ENCODE measurements at places on chromosomes 3 and 15. TPM values are rescaled to one million over a fixed set of nuclear protein-coding genes. Genes with fewer than 3 reads are reported as not detected.
A peak's percentile ranks its signal among the peaks of the same experiment; 100 is the strongest.

GRCh38 chr3:5198986-5199731 is 11.7 kb downstream of the EDEM1 start:
- ATAC-seq: no peak

GRCh38 chr3:161991901-161992540 is 495.4 kb downstream of the OTOL1 start:
- no peak for ATAC-seq

- ATAC-seq: no peak
Observed at GRCh38 chr3:129180461-129180860, 3.2 kb downstream of the CNBP start.

DNA sequence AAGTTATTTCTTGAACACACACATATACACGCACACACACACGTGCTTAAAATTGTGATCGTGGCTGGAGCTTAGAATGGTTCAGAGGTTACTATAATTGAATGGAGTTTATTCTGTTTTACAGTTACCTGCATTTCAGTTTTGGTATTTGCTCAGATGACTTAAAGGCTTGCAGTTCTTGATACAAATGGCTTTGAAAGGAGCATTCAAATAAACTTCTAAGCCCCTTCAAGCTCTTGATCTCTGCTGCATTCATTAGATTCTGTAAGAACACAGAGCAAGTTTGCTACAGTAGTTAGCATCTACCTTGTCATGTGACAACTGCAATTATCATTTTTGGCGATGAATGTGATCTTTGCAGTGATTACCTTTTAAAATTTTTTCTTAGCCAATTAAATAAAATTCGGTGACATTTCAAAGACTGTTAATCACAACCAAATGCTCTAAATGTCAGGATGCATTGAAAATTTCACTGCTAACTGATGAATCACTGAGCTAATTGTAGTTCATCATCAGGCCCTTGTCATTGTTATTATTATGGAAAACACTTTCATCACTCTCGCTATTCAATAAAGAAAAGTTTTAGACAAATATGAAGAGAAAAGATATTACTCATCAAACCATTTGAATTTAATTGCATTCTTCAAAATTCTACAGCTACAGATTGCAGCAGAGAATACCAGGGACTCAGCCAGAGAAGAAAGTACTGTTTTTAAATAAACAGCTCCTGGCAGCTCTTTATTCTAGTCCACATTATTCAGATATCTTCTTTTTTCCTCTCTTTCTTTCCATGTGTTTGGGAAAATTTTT is 296.1 kb downstream of the LRTM1 start:
- ATAC-seq: no peak

DNA sequence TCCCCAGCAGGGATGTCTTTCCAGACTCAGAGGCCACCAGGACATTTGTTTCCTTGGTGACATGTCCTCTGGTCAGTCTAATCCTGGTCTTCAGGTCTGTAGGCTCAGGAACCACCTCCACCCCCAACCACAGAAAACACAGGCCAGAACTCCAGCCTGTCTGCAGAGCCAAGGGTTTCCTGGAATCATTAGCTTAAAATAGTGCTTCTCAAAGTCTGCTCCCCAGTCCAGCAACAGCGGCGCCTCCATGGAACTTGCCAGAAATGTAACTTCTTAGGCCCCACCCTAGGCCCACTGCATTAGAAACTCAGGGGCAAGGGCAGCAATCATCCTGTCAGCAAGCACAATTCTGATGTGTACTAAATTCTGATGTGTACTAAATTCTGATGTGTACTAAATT is 20.0 kb downstream of the SLC28A1 start:
- ATAC-seq: no peak

DNA sequence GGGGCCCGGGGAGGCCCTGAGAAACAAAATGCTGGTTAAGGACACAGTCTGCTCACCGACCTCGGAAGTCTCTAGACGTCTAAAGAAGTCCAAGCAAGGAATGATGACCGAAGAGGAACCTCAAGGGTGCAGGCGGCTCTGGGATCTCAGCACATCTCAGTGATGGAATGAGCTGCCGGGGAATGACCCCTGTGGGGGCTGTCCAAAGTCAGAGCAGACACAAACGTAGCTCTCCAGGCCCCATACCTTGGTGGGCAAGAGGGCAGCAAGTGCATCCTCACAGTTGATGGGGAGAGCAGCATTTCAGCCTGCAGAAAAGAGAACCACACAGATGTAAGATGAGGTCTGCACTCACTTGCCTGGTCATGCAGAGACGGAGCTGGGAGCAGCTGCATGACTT is 129.1 kb downstream of the IGF1R start:
- ATAC-seq: no peak

- no peak for ATAC-seq
Observed at GRCh38 chr3:64814351-64814750, 126.6 kb upstream of the ADAMTS9 start.

GRCh38 chr3:148962513-148962912 is 28.8 kb upstream of the GYG1 start:
- ATAC-seq: peak; percentile 28

DNA sequence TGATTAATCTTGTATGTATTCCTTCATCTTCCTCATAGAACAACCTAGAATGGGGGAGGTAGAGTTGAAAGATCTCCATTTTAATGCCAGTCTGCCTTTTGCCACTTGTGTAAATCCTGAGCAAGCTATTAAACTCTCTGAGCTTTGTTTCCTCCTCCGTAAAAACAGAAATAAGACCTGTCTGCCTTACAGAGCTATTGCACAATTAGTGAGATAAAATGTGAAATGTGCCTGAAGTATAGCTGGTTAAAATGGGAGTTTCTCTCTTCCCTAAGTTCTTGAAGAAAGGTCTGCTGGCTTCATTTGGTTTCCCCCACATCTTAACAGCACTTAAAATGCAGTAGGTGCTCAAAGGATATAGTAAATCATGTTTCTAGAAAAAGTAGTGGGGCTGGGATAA is 19.0 kb downstream of the ALDH1A2 start:
- no peak for ATAC-seq

DNA sequence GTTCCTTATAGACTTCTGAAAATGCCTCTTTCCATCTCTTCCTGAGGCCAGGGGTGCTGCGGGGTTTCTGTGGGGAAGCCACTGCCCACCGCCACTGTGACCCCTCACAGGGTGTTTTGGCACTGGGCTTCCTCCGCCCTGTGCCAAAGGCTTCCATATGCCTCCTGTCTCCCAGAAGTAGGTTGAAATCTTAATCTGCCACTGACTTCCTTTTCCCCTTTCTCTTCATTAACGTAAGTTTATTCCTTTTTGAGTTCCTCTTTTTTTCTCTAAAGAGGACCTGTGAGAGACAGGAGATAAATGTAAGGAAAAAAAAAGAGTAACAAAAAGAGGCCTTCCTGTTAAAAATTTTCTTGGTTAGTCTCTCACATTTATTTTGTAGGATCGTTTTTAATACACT is 220.5 kb downstream of the CTNNB1 start:
- no peak for ATAC-seq

- ATAC-seq: no peak
Observed at GRCh38 chr15:87662575-87662974, 594.0 kb downstream of the NTRK3 start.

DNA sequence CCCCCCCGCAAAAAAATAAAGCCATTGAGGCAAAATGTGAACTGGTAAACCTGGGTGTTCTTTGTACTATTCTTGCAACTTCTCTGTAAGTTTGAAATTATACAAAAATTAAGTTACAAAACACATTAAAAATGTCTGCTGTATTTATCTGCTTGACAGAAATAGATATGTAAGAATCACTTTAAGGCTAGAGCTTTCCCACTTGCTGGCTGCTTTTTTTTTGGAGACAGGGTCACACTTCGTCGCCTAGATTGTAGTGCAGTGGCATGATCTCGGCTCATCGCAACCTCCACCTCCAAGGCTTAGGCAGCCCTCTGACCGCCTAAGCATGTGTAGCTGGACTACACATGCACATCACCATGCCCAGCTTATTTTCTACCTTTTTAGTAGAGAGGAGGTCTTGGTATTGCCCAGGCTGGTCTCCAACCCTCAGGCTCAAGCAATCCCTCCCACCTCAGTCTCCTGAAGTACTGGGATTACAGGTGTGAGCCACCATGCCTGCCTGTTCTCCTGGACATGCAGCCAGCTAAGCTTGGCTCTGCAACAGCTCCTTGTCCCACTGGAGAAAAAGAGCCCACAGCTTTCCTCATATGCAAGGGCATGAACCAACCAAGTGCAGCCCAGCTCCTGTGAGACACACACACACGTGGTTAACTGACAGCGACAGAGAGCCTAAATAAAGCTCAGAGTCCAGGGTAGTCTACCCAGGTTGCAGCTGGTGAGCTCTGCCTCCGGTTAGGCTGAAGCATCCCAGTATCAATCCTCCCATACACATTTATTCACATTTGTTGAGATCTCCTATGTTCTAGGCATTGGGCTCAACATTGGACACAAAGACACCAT is 4.5 kb downstream of the RPS17 start:
- no peak for ATAC-seq

GRCh38 chr3:39025222-39025970 is 26.3 kb downstream of the SCN11A start:
- no peak for ATAC-seq

- ATAC-seq: no peak
Observed at GRCh38 chr3:54960701-54961100, 32.8 kb upstream of the LRTM1 start.

DNA sequence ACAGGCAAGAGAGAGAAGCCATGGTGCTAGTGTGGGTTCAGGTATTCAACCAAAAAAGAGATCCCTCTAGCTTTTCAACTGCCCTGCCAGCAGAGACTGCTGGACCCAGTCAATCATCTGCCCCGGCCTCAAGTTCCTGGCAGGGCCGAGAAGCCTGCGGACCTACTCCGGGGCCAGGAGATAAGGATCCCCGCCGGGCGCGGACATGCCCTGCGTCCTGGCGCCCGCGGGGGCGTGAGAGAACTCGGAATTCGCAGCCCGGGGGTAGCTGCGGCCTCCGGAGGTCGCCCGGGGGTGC is 821 bp upstream of the MAGI1 start:
- ATAC-seq: no peak

DNA sequence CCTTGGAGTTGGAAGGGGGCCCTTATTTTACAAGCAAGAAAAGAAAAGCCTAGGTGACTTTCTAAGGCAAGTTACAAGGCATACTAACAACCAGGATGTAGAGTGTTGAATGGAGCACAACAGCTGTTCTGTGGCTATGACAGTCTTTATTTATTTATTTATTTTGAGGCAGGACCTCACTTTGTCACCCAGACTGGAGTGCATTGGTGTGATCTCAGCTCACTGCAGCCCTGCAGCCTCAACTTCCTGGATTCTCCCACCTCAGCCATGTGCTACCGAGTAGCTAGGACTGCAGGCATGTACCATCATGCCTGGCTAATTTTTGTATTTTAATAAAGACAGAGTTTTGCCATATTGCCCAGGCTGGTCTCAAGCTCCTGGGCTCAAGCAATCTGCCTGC is 973.4 kb downstream of the ROBO1 start:
- ATAC-seq: peak; percentile 51

DNA sequence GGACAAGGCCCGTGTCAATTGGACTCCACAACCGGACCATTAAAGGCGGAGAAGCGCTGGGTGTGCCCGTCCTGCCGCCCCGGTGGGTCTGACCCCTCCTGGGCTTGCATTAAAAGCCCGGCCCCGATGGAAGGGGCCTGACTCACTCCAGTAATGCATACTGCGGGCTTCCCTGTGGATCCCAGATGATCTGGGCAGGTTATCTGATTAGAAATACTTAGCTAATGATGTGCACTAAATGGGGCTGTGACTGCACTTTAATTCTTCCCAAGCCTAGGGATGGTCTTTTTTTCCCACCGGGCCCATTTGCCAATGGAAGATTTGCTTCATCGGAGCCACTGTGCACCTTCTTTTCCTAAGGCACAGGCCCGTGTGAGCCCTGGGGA is 124.9 kb downstream of the TMEM266 start:
- ATAC-seq: no peak

ATP8B4 gene
- total RNA-seq: 0.56 TPM

PARP15 gene
- total RNA-seq: 0.56 TPM

HIGD2B gene
- total RNA-seq: not detected

CP gene
- total RNA-seq: 4.5 TPM

CPNE4 gene
- 0.04 TPM for total RNA-seq

ALDH1L1 gene
- total RNA-seq: 4.5 TPM

CNTN6 gene
- total RNA-seq: not detected

BUB1B gene
- total RNA-seq: 15.3 TPM

RAD51 gene
- 8.2 TPM for total RNA-seq

CD276 gene
- total RNA-seq: 14.7 TPM

CHL1 gene
- total RNA-seq: 10.0 TPM

NAA50 gene
- total RNA-seq: 120 TPM
